ENCODE measurements at places on chromosomes 12 and 14. TPM values are rescaled to one million over a fixed set of nuclear protein-coding genes. Genes with fewer than 3 reads are reported as not detected.

DNA sequence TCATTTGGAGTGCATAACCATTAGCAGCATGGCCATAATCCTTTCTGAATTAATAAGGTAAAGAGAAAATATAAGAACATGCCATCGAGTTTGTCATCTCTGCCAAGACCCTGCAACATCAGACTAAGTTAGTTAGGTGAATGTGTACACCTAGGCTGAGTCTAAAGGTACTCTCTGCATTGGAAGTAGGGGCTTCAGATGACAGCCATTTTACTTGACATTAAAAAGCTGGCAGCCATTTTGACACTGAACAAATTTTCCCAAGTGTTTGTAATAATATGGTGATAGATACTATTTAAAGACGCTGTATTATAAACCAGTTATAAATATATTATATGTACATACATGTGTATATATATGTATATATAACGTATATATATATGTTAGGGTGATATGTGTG, 79.0 kb downstream of the SUDS3 start:
- DNase-seq = no peak

GRCh38 chr14:28300356-28300755, 466.2 kb upstream of the FOXG1 start:
- DNase-seq = no peak

GRCh38 chr14:55272387-55272786, 1.2 kb downstream of the FBXO34 start:
- DNase-seq = no peak

- DNase-seq = no peak
Measured at GRCh38 chr14:32121948-32122347, 44.8 kb downstream of the ARHGAP5 start.

GRCh38 chr12:61798778-61799177, 461.4 kb upstream of the USP15 start:
- DNase-seq = no peak

GRCh38 chr12:51911307-51911706, 4.0 kb downstream of the ACVRL1 start:
- DNase-seq = no peak

GRCh38 chr14:105480807-105481801, 5.6 kb upstream of the CRIP1 start:
- DNase-seq = peak; percentile 81

GRCh38 chr12:20375560-20375959, 7.2 kb downstream of the PDE3A start:
- DNase-seq = no peak

- DNase-seq = no peak
Measured at GRCh38 chr14:77055306-77055705, 26.8 kb upstream of the IRF2BPL start.

- no peak for DNase-seq
Measured at GRCh38 chr12:75694534-75695268, 183.3 kb upstream of the KRR1 start.

GRCh38 chr12:6807170-6807569, 14.5 kb upstream of the GPR162 start:
- DNase-seq = no peak

- DNase-seq = no peak
Measured at GRCh38 chr14:57009585-57010515, 199.6 kb upstream of the OTX2 start.

- no peak for DNase-seq
Measured at GRCh38 chr12:42507565-42507964, 82.0 kb downstream of the PRICKLE1 start.

GRCh38 chr14:99009871-99010270, 262.1 kb downstream of the BCL11B start:
- DNase-seq = no peak

DNA sequence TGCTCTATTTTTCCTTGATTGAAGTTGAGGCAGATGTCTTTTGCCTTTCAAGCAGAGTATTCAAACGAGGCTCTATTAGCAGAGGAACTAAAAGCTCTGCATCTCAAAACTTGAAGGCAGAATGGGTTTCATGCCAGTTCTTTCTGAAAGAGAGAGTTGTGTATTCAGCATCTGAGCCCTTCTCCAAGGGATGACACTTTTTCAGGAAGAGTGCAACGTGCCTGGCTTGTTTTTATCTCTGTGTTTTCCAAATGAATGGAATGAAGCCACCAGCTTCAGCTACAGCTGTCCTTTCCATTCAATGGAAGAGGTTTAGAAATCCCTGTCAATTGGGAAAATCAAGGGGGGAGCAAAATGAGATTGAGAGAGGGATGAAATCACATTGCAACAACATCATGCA, 14.6 kb downstream of the BEST3 start:
- no peak for DNase-seq

DNA sequence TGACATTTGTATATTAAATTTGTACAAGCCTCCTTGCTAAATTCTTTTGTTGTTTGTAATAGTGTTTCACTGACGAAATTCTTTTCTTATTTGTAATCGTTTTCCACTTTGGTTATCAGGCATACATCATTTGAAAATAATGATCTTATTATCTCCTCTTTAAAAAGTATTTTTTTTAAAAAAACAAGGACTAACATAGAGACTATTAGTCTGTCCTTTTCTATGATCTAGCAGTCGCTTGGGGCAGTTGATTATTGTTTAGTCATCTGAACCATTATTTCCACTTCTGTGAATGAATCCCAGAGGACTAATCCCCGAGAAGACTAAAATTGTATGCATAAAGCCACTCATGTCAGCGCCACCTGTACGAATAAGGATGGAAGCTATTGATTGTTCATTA, 11.5 kb downstream of the ADGRD1 start:
- no peak for DNase-seq

DNA sequence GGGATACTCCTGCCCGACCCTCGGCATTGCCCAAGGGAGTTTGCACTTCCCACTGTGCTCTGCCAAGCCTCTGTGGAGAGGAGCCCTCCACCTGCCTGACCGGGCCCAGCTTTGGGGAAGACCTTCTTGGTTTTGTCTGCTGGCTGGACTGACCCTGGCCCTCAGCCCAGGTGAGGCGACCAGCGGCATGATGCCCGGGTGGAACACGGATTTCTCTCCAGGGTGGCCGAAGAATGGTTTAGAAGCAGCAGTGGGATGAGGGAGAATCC, 15.6 kb downstream of the ZBTB42 start:
- no peak for DNase-seq

- no peak for DNase-seq
Measured at GRCh38 chr14:96126783-96127271, 77.8 kb upstream of the BDKRB2 start.

DNA sequence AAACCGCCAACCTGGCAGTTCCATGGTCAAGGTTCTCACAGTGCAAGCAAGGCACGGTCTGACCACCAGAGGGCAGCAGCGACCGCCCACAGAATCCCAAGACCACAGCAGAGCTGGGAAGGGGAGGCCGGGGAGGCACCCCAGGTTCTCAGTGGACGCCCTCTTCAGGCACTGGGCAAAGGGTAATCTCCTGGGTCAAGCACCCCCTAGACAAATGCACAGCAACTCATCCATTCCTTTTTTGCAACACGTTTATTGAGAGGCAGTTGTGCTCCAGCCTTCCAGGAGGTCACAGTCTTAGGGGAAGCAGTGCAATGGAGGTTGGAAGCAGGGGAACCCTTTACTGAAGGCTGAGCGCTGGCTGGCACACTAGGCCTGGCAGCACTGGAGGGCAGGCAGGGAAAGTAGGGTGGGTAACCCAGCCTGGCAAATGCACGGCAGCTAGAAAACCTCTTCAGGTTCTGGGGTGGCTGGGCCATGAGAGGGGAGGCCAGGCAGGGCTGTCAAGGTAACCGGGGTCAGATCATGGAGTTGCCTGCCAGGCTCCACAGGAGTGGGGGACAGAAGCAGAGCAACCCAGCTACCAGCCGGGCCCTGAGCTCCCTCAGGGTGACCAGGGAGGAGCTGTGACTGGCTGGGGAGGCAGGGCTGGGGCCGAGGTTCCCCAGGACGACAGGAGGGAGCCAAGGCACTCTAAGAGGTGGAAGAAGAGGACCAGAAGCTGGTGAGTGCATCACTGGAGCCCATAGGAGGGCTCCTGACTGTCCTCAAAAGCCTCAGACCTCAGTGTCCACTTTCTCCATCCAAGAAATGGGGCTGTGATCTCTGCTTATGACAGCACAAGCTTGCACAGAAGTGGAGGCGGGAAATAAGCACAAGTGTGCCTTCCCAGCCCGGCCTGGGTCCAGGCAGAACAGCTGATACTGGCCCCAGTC, 1.8 kb upstream of the RHOF start:
- DNase-seq = peak; percentile 75

DNA sequence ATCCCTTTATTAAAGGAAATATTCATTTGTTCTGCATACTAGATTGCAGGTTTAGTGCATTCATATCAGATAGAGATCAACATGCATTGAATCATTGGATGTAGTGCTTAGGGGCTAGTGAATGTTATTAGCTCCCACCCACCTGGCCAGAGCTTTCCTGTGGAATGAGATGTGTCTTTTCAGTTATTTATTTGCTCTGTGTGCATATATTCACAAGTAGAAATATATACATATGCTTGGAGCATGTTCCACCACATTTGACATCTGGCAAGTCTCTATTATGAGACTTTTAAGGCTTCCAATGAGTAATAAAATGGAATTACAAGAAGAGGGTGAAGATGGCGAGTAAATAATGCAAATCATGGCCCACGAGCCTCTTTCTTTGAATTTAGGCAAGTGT, 180.0 kb upstream of the LMO3 start:
- no peak for DNase-seq

- no peak for DNase-seq
Measured at GRCh38 chr14:31920001-31920400, 157.1 kb upstream of the ARHGAP5 start.

DNA sequence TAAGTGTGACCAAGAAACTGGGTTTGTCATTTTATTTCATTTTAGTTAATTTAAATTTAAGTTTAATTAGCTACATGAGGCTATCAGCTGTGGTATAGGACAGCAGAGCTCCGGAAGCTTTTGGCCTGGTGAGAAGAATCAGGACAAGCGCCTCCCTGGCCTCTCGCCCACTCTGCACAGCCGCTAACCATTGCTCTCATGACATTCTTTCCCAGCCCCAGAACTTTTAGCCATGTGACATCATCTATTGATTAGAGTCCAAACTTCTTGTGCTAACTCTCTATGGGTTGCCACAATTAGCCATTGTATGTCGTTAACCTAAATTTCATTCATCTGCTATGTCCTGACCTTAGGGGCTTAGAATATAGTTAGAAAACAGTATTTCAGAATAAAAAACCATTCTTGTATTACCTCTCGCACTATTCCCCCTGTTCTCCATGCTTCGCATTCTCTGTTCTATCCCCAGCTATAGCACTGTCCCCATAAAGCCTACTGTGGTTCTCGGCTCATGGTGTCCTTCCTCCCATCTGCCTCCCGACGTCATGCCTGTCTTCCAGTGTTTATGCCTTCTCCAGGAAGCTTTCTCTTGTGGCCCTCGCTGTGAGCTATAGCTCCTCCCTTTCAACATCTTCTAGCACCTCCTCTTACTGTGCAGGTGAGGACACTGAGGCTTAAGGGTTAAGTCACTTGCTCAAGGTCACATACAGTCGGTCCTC, 23.5 kb downstream of the SSH1 start:
- no peak for DNase-seq

DNA sequence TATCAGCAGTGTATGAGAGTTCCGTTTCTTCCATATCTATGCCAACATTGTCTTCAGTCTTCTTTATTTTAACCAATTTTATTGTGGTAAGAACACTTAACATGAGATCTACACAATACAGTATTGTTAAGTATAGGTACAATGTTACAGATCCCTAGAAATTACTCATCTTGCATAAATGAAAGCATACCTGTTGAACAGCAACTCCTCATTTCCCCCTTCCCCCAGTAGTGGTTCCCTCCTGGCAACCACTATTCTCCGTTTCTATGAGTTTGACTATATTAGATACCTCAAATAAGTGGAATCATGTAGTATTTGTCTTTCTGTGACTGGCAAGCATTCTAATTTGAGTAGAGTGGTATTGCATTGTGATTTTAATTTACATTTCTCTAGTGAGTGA, 150.5 kb downstream of the CRADD start:
- DNase-seq = no peak

GRCh38 chr12:124501827-124502226, 65.6 kb downstream of the NCOR2 start:
- DNase-seq = no peak

DNA sequence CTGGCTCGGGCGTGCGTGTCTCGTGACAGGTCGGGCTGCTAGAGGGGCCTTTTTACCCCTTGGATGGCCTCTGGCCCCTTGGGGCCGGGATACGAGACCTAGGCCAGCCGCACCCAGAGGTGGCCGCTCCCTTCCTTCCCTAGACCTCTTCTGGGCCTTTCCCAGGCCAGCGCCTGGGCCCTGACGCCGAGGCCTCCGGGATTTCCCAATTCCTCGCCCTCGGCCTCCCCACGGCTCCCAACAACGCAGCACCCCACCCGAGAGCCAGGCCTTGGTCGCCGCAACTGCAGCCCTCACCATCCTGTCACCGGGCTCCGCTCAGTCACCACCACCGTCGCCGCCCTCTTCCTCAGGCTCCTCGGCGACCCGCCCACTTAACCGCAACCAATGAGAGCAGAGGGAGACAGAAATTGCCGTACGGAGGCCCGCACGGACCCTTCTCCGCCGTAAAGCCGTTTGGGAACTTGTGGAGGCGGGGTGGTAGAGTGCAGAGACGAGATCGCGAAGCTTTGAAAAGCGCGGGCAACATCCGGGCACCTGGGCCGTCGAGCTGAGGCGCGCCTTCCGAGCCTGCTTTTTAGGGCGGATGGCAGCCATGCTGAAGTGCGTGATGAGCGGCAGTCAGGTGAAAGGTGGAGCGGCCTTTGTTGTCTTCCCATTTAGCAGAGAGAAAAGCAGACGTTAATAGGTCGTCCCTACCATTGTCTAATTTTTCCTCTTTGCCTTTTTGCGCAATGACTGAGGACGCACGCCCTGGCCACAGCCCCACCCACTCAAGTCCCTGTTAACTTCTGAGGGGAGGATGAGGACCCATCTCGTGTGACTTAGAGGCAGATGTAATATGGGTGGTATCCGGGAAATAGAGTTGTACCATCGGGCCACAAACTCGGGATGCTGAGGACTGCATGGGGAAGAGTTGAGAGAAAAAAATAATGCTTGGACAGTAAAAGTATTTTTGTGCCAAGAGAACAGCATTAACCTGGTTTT, at the start of the genes RAD9B and VPS29:
RAD9B (plus strand) TSS at position 580 of the 987 bp plus-strand sequence; CDS start at position 587, 7 bp downstream.
VPS29 (minus strand) TSS at position 360 of the 987 bp plus-strand sequence; CDS start at position 300, 60 bp downstream.
- peak; percentile 97 for DNase-seq

GRCh38 chr12:115213118-115213517, 529.1 kb upstream of the TBX3 start:
- DNase-seq = no peak

- DNase-seq = no peak
Measured at GRCh38 chr12:94169966-94170689, 21.8 kb downstream of the PLXNC1 start.

DNA sequence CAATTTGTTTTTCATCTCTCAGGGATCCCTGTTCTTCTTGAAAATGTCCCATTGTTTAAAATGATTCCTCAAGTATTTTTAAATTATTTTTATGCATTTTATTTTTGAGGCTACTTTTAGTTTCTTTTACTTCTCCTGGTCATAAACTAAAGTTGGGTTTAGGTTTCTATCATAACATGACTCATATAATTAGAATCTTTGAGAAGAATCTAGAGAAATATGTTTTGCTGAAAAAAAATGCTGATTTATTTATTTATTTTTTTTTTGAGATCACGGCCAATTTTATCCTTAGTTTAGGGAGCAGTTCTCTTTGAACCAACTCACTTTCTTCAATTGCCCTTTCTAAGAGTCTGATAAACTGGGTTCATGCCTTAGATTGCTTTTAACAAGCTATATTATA, 1157.1 kb downstream of the BCL11B start:
- no peak for DNase-seq

Gene LMO3
- 2.9 TPM for total RNA-seq

Gene FZD10
- total RNA-seq = 0.04 TPM

Gene SH2B3
- 11.5 TPM for total RNA-seq

Gene POC1B
- total RNA-seq = 9.7 TPM

Gene GLIPR1L2
- total RNA-seq = not detected

Gene TESPA1
- total RNA-seq = 11.7 TPM

Gene ABCD2
- total RNA-seq = 0.55 TPM

Gene POLE2
- 32.5 TPM for total RNA-seq

Gene HHIPL1
- 0.14 TPM for total RNA-seq

Gene ALKBH2
- total RNA-seq = 19.5 TPM
